NCI-H446 treated with DMSO at 0.1 percent for 48 hours (cell line): ENCODE measurements at places on chromosomes 12 and 14.

GRCh38 chr12:53324113-53324778, 2.8 kb upstream of the AAAS start:
- no peak for DNase-seq

DNA sequence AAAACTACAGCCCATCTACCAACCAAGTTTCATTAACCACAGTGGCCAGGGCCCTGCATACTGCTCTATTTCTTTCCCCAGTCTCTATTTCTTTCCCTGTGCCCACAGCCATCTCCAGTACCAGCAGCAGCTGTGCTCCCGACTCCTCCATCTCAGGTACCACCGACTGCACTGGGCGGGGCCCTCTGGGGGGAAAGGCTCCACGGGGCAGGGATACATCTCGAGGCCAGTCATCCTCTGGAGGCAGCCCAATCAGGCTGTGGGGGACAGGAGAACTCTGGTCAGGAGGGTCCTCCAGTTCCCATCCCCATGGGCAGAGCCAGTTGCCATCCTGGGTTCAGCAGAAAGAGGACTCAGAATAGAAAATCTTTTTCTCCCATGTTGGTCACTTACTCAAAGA, 3.0 kb downstream of the CDK4 start:
- DNase-seq, result no peak

DNA sequence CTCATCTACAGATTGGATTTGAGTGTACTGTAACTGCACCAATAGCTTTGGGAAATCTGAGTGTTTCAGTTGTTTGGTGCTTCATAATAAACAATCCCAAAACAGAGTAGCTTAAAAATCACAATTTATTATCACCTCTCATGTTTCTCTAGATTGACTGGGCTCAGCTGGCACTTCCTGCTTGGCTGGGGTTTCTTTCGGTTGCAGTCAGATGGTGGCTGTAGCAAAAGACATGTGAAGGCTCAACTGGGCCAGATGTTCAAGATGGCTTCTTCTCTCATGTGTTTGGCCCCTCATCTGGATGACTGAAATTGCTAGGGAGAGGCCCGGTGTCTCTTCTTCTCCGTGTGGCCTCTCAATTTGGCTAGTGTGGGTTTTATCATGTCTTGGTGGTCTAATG, 12.1 kb upstream of the BMP4 start:
- DNase-seq, result no peak

DNA sequence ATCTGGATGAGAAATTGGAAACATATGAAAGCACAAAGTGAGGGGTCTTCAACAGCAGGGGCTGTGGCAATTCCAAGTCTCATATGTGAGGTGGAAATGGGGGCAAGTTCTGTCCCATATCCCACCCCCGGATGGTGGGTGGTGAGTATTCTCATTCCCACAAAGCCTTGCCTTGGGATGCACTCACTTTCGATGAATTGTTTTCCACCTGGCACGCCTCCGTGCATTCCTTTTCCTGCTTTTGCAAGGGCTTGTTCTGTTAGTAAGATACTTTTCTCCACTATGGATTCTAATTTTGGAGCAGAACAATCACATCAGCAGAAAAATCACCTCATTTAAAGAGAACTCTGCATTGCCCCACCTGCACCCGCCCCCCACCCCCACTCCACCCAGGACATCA, 3.1 kb downstream of the LACRT start:
- no peak for DNase-seq

DNA sequence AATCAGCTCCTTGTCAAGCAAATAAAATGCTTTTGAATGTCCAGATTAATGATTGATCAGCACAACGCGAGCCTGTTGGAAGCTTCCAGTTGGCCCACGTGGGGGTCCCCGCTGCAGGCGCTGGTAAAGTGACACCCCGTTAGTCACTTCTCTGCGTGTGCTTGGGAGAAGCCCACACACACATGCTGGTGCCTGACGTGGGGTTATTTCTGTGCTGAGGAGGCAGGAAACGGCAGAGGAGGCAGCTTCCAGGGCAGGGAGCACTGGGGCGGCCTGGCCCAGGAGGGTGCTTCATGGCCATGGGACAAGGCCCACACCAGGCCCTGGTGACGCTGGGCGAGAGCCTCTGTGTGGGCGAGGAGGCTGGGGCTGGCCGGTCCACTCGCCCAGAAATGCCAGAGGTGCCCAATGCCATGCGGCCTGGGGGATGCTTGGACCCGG, 101.5 kb downstream of the KIF26A start:
- DNase-seq, result no peak

GRCh38 chr12:58424735-58425392, 483.5 kb downstream of the ATP23 start:
- no peak for DNase-seq

DNA sequence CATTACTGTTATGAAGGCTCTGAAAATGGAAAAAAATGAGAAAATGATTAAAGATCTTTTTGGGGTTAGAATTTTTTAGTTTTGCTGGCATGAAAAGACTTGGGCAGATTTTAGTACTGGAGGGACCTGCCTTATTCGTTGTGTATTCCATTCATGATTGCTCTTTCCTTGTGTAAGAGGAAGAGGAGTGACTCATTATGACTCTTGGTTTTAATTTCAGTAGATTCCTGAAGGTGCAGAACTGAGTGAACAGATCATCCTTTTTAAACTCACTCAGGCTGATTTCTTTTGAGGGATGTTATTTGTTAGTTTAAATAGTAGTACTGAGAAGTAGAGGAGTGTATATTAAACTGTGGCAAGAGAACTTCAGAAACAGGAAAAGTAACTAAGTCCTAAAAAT, 41.6 kb downstream of the AKAP6 start:
- DNase-seq, result no peak

GRCh38 chr14:54929556-54929955, 26.9 kb upstream of the GCH1 start:
- DNase-seq, result no peak

DNA sequence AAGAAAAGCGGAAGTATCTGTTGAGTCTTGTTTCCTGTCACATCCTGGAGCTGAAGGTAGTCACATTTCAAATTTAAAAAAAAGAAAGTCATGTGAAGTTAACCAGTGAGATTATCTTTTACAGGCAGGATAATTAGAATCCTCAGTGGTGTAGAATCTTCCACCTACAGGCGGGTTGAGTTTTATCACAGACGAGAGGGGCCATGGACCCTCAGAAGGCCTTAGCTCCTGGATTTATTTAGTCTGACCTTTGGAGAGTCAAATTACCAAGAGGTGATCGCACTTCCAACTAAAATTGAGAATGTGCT, 13.0 kb upstream of the GNG2 start:
- DNase-seq, result no peak

DNA sequence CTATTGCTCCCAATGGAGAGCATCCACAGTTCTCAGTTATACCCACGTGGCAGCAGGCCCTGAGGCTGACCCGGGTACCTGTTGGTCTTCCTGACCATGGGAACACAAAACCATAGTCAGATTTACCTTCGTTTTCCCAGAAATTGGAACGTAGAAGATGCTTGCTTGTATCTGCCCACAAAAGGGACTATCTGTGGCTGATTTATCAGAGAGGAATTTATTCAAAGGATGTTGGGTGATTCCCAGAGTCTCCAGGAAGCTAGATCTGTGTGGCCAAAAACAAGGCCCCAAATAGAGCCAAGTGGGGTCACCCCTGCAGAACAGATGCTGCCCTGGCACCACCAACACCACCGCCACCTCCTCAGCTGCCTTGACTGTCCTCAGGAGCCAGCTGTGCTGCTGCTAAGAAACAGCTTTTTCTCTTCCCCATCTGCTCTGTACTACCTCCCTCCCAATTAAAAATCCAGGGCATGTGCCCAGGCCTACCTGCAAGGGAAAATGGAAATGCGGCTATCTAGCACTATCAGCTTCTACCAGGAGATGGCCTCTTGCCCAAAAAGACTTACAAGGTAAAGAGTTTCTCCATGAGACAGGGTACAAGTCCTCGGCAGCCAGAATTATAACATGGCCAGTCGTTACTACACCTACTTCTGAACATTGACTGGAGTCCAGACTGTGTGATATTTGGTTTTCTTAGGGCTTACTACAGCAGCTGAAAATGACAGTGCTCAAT, 128.6 kb upstream of the PLEKHG7 start:
- DNase-seq, result no peak

GRCh38 chr12:46547421-46548354, 175.1 kb upstream of the SLC38A2 start:
- DNase-seq, result no peak

GRCh38 chr12:58310809-58311622, 369.6 kb downstream of the ATP23 start:
- no peak for DNase-seq

DNA sequence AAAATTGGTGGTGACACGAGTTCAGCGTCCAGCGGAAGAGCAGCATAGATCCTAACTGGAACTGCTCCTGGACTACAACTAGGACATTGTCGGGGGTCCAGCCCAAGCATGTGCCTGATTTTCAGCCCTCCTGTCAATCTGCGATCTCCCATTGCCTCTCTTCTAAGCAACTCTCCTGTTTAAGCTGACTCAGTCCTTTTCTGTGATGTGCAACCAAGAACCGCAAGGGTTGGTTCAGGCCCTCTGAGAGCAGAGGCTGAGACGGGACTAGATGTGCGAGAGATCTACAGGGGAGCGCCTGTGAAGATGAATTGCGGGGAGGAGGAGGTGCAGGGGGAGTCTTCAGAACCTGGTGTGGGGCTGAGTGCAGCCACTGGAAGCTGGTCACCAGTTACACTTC, 3.7 kb upstream of the PAPLN start:
- no peak for DNase-seq

GRCh38 chr12:57224278-57224972, 5.1 kb upstream of the SHMT2 start:
- DNase-seq, result no peak

DNA sequence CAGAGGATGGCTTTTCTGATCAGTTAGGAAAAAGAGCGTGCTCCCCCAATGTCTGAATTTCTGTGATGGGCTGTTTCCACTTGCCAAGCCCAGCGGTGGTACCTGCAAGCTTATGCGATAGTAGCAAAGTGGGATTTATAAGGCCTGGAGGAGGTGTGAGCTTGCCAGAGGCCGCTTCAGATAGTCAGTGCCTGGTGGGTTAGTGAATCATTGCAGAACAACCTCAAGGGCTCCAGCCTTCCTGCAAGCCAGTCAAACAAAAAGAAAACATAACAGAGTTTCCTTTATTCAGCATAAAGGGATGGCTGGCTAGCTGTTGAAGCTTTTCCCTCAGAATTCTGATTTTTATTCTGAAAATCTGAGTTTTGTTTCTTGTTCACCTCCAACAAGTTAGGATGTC, 7.6 kb upstream of the BMP4 start:
- DNase-seq, result no peak

DNA sequence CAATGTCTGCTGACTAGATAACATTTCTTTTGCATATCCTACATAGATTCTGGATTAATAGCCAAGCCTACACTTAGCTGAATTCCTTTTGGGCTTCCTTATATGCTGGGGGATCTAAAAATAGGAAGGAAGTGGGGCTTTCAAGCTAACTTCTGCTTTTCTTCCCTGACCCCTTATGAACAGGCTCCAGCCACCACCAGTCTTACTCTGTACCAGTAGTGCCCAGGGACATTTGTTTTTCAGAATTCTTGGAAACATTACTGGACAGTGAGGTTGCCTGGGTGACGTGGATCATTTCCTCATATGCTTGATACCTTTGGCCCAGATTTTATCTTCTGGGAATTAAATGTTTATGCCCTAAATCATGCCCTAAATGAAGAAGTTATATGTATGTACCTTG, 55.9 kb upstream of the SRRM4 start:
- DNase-seq, result no peak

GRCh38 chr12:6767353-6768319, 1.5 kb downstream of the PTMS start:
- no peak for DNase-seq

GRCh38 chr12:120842595-120842994, 61.6 kb downstream of the SPPL3 start:
- no peak for DNase-seq

DNA sequence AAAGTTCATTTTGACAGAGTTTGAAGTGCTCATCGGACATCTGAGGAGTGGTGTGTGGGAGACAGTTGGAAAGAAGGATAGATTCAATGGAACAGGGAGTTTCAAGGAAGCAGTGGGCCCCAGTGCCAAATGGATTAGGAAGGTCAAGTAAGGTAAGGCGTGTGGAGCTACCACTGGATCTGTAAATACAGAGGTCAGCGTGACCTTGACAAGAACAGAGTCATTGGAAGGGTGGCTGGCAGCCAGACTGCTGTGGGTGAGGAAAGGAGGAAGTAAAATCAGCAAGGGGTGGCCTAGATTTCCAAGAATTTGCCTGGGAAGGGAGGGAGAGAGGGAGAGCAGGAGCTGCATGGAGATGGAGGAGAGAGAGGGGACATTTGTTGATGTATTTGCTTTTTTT, 68.2 kb upstream of the IGF1 start:
- DNase-seq, result no peak

- DNase-seq, result no peak
Observed at GRCh38 chr12:59444932-59445331, 150.9 kb upstream of the SLC16A7 start.

DNA sequence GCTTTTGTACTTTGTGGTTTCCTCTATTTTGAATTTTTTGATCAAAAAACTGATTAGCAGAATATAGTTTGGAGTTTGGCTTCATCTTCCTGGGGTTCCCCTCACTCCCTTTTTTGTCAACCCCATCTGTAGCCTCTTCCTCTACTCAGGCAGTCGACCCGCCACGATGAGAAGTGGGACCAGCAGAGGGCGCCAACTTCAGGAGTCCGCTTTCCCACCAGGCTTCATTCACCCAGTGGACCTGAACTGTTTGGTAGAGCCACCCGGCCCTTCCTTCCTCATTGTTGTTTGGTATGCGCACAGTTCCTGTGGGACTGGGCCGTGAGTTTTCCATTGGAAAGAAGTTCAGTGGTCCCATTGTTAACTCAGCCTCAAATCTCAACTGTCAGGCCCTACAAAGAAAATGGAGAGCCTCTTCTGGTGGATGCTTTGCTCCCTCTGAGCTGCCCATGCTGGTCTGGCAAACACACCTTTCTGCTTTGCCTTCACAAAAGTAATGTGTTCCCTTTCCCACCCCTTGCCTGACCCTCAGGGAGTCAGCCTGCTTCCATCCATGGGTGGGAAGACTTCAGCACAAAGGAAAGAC, 21.7 kb downstream of the TMBIM6 start:
- no peak for DNase-seq

DNA sequence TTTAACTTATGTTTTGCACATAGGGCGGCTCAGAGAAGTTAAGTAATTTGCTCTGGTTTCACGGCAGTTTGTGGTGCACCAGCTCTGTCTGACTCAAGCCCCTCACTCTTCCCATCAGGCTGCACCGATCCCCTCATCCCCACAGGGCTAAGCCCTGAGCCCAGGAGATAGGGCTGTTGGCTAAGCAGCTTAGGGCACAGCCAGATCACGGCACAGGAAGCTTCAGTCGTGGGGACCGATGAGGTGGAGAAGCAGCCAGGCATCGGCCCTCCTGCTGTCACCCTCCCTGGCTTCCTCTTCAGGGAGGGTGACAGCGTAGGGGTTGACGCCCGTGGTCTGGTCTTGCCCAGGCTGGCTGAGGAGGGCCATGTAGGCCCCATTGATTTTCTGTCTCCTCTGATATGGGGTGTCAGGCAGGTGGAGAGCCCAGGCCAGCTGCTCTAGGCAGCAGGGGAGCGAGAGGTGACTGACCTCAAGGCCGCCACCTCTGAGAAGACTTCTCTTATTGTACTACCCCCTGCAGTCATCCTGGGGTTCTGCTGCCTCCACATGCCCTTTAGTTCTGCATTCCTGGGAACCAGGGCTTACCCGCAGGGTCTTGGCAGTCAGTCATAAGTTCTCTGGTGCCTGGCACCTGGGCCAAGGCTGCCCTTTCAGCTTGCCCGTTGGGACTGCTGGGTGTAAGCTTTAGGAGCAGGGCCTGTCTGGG, 166.4 kb downstream of the TSPAN9 start:
- no peak for DNase-seq
